Fibroblast of skin of left biceps (primary cell): ENCODE measurements at places on chromosomes 4 and X.

DNA sequence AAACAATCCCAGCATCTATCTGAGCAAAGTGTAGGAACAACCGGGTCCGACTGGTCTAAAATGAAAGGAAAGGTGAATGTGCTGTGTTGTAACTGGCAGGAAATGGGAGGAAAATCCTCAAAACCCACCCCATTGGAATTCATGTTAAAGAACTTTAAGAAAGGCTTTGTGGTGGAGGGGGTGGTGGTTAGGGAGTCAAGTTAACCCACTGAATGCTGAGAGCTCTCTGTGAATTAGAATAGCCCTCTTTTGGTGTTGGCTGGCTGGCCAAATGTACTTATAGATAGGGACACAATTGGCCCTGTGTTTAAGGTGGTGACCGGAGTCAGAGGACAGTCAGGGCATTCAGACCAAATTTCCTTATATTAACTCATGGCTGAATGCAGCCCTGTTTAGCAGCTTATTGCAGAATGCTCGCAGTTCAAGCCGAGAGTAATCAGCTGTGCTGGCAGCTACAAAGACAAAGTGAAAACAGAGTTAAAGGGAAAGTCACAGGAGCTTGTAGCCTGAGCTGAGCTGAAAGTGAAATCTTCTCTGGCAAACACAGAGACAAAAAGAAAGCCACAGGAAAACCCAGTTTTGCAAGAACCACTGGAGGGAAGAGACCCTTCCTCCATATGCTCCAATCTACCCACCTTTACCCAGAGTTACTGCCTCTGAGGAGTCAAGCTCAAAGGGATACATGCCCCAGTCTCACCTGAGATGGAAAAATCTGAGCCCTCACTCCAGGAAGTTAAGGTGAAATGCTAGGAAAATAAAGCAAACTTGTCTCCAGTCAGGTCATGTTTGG lies 38.5 kb upstream of the UGT2B7 start:
- DNase-seq = no peak

DNA sequence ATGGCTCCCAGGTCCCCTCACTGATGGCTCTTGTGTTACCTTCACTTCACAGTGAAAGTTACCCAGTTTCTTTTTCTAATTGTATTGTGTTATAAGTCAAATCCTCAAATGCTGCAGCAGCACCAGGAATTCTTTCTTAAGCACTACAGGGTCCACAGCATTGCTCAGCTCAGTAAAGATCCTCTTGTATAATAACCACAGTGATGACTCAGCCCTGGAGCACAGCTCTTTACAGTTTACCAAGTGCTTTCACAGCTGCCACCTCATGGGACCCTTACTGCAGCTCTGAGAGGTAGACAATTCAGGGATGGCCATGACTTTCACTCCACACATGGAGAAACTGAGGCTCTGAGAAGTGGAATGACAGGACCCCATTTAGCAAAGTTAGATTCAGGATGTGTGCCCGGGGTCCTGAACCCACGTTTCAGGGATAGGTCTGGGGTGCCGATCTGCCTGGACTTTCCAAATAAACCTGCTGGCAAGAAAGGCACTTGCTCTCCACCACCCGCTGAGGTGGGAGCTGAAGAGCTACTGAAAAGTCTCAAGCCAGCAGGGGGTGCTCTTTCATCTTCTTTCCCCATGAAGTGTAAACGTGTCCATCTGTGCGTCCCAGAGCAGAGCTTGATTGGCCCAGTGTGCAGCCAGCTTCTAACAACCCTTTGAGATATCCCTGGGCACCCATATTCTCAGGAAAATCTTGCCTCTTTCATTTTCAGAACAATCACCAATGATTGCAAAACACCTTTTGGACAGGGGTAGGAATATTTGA lies 35.7 kb upstream of the GABRQ start:
- no peak for DNase-seq

DNA sequence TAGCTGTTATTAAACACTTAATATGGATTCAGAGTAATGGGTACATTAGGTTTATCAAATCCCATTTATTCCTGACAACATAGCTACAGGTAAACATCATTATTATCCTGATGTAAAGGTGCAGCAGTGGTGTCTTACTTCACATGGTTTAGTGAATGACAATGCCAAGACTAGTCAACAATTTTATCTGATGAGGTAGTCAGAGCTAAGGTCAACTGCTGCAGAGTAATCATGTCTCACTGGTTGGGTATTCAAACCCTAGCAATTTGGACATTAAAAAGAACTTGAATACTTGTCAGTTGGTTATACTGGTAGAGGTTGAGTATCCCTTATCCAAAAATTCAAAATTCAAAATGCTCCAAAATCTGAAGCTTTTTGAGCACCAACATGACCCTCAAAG lies 117.6 kb downstream of the MAB21L2 start:
- DNase-seq = no peak

DNA sequence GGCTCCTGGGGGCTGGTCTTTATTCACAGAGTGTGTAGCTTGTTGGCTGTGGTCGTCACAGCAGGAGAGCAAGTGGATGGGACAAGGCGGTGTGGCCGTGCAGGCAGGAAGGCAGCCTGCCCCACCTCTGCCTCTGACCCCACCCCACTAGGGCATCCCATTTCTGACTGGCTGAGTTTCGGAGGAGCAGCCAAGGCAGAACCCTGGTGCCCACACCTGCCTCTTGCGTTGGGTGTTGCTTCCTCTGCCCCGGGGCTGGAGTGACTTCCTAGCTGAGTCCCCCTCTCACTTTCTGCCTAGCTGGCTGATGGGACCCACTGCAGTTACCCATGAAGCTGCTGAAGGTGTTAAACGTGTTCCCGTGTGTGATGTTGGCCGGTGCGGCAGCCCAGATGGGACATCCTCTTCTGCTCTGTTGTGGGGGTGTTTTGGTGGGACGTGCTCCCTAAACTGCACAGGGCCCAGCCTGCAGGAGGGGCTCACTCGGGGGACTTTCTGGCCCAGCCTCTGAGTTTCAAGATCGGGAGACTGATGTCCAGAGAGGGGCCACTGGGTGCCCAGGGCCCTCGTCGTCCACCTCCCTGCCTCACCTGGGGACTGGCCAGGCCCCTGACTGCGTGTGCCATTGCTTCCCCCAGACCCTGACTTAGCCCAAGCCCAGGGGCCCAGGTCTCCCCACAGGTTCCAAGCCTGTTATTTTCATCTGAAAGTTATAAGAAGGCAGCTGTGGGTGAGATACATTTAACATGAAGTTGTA lies 101.5 kb downstream of the PSAPL1 start:
- no peak for DNase-seq

DNA sequence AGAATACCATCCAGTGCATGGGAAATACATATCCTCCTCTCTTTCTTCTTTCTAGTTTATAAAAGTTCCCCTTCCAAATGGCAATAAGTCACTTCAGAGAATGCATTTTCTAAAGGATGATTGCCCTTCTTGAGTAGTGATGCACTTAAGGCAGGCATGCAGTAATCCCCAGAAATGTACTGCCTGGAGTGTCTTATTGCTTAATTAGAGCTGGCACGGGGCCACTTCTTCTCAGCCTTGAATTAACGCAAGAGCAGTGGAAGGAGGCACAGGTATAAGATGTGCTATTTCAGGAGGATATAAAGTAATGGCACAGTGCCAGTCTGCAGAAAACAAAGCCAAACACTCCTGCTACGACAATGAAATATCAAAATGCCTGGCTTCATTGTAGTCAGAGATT lies 371.4 kb upstream of the FAM241A start:
- peak; percentile 28 for DNase-seq

DNA sequence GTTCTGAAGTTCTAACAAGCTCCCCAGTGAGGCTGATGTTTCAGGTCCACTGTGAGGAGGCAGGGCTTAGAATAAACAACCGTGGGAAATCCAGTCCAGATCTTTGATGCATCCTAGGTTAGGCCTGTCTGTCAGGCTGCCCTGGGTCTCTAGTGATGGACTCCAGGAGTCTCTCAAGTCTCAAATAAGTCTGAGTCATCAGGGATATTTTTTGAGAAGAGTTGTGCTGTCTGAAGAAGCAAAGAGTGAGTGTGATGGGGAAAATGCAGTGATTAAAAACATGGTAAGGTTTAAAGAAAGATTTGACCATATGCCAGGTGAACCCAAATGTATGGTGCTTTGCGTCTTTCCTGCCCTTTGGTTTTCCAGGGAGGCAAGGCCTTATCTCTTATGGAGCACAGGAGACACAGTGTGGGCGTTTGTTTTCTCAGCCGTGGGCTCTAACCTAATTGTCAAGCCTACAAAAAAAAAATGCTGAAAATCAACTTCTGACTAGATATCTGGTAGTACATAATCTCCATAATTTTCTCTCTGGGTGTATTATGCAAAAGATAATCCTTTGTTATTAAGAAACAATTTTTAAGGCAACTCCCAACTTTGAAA lies 100.7 kb downstream of the PTTG2 start:
- no peak for DNase-seq
